ENCODE measurements at places on chromosomes 5 and 9.
A peak's percentile ranks its signal among the peaks of the same experiment; 100 is the strongest.

GRCh38 chr9:125376261-125377226 lies 114.9 kb downstream of the GAPVD1 start:
- DNase-seq, result no peak

- no peak for DNase-seq
Observed at GRCh38 chr9:101629636-101630035, 34.9 kb upstream of the PPP3R2 start.

DNA sequence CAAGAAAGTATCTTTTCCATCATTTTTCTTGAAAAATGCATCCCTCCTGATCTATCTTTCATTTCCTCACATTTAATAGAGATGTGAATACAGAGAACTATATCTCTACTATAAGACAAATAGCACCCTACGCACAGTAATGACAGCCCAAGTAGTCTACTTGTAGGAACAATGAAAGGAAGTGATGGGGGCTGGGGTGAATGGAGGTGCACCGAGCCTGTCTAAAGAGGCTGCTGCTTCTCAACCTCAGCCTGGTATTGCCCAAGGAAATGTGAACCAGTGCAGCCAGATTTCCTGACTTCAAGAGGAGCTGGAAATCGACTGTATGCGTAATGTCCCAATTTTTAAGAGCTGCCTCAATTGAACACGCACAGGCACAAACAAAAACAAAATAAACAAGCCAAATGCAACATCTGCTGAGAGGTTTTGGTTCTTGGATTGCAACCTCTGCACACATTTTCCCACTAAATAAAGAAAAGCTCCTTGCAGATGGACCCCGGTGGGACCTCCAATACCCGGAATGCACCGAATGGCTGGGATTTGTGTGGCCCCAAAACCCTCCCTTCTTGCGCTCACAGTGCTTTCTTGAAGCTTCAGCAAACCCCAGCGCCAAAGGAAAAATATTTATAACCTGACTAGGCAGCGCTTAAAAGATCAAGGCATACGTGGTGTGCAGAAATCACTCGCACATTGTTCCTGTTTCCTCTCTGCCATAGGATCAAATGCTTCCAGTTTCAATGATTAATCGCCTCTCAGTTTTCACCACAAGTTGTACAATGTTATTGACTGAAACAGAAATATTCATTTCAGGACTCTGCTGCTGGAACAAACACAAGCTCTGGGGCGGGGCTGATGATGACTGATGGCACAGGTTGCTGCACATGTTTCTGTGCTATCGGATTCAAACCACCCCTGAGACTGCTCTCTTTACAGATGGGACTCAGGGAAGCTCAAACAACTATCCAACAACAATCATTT lies 68.3 kb downstream of the KCNIP1 start:
- no peak for DNase-seq

- DNase-seq, result no peak
Observed at GRCh38 chr5:126455728-126456127, 32.5 kb downstream of the GRAMD2B start.

DNA sequence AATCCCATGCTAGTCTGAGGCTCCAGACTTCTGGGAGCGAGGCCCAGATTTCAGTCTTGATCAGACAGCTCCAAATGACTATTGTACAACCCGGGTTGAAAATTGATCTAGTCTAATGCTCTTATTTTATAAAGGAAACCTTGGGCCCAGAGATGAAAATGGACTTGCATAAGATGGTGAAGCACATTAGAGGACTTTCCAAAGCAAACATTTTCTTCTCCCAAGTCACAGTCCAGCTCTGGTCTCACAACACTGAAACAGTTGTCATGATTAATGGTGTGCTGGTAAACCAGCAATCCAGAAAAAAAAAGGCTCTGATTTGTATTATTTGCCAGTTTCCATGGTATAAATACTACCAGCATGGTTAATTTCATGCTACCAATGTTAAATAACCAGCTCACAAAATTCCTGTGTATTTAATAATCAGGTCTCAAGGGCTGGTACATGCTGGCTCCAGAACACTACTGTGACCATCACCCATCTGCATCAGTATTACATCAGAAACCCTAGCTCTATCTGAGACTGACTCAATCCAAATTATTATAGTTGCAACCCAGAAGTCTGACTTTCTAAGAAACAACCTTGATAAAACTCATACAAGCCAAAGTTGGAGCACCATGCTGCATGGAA lies 32.5 kb upstream of the ABLIM3 start:
- no peak for DNase-seq

DNA sequence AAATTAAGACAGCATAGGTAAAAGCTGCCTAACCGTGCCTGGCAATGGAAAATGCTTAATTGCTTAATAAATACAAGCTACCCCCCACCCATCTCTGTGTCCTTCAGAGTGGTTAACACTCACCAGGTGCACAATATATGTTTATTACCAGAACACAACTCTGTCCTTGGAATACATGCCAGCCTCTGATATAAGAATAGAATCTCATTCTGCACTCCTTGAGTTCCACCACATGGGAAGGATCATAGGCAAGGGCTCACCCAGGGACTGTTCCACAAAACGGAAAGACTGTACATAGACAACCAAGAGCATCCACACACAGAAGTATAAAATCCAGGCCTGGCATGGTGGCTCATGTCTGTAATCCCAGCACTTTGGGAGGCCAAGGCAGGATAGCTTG lies 91.4 kb downstream of the STRBP start:
- DNase-seq, result no peak

DNA sequence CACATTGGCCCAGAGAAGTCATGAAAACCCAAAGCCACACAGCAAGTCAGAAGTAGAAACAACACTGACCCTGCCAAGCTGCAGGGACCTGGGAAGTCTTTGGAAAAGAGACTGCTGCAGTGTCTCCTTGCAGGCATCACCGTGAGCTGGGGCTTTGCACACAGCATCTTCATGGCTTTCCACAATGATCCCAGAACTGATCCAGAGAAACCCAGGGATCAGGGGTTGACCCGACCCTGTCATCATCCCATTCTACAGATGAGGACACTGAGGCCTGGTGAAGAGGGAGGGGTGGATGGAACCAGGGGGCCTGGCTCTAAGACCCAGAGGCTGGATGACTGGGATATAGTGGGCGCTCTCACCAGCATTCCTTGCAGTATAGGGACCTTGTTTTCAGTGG lies 4.3 kb upstream of the FAM78A start:
- no peak for DNase-seq

DNA sequence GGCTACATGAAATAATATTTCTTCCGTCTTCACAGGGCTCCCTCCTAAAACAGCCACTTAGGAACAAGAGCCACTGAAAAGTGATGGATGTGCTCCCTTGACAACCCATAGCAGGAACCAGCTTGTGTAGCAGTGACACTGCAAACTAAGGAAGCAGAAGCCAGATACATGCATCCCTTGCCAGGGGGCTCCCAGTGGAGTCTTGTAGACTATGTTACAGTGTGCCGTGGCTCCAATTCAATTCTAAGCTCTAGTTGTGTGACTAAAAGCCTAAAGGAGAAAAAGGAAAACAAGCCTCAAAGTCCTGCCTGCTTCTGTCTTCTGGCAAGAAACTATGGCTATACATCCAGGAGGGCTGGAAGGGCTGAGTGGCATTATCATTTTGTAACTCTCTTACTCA lies 12.2 kb upstream of the TAF1L start:
- DNase-seq, result no peak

- peak; percentile 56 for DNase-seq
Observed at GRCh38 chr9:131661568-131662288, 78.1 kb downstream of the RAPGEF1 start.

DNA sequence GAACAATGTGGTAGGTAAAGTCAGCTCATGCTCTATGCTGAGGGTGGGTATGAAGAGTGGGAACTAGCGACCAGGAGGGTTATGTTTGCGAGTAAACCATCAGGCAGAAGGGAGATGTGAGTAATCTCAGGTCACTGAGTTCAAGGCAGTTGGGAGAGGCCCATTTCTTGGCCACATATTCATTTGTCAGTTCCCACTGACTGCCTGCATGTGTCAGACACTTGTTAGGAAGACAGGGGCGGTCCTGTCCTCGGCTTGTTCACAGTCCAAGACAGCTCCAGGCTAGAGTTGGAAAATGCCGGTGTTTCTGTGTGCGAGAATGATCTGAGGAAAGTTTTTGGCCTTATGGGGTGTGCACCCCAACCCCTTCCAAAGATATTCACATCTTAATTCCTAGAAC lies 48.6 kb upstream of the GDNF start:
- DNase-seq, result no peak

DNA sequence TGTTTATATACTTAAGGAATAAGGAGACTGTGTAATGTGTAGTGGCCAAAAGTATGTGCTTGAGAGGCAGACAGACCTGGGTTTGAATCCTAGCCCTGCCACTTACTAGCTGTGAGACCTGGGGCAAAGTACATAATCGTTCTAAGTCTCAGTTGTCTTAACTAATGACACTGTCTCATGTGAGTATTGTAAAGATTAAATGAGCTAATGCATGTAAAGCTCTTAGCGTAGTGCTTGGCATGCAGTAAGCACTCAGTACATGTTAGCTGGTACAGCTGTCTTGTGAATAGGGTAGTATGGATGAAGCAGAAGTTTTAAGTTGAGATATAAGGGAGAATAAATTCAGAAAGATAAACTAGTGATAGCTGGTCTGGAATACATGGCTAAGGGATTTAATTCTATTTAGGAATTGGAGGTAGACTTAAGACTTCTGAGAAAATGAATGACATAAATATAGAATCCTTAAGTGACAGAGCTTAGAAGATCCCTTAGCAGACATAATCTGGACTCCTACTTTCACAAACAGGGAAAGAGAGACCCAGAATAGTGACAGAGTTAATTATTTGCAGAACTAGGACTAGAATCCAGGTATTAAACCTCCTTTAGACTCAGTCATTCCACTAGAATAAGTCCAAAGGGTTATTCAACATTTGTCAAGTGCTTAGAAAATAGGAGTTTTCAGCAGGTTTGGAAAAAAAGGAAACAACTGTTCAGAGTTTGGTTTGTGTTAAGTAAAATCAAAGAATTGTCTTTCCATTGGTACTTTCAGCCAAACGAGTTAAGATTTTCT lies 13.1 kb downstream of the GPR21 start:
- no peak for DNase-seq

GRCh38 chr9:77606526-77606925 lies 41.6 kb downstream of the GNA14 start:
- no peak for DNase-seq

DNA sequence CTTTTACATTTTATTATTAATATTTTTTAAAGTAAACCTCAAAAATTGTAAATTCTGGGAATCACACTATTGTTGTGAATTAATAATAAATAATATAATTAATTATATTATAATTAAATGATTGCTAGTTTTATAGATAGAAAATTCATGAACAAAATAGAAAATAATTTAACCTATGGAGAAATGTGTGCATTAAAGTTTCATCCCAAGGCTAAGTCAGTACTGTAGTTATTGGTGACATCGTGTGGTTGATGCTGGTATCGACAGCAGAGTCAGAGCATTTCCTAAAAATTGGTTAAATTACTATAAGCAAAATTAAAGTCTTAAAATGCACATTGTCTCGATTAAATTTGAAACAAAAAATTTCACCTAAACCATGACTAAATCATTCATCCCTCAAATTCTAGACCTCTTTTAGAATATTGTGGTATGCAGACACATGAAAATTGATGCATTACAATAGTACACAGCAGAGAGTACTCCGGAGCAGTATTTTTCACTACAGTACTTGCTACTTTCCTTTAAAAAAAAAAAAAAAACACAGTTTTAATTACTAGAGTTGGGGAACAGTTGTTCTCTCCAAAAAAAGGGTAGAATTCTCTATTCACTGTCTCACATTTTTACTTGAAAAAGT lies 73.9 kb downstream of the RORB start:
- DNase-seq, result no peak

GRCh38 chr9:132597073-132597775 lies 14.8 kb downstream of the BARHL1 start:
- DNase-seq, result no peak

DNA sequence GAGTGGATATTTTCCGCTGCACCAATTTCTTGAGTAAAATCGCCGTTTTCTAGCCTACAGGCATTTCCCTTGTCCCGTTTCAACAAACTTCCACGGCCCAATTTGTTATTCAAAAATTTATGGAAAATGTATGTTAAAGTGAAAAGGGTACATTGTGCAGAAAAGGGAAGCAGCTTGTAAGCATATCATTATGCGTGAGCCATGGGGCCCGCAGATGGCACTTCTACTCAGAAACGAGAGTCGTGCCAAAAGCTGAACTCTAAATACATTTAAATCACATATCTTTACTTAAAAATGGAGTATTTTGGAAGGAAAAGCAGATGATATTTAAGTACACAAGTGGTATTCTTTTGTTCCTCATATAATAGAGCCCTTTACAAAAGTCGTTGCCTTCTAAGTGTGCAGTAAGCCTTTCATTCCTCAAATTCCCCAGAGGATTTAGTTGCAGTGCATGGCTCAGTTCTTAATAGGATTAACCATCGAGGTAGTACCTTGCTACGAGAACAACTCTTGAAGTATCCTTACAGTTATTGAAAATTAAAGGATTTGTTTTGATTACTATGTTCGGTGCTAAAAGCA lies 1227.2 kb upstream of the WWC1 start:
- no peak for DNase-seq

GRCh38 chr5:73615085-73615484 lies 10.9 kb upstream of the ARHGEF28 start:
- no peak for DNase-seq

- DNase-seq, result no peak
Observed at GRCh38 chr5:55081541-55081940, 20.9 kb upstream of the GZMA start.

GRCh38 chr9:131397100-131397790 lies 3.4 kb downstream of the PRRC2B start:
- DNase-seq, result no peak

- peak; percentile 74 for DNase-seq
Observed at GRCh38 chr9:136901516-136902258, 15.4 kb downstream of the TRAF2 start.

DNA sequence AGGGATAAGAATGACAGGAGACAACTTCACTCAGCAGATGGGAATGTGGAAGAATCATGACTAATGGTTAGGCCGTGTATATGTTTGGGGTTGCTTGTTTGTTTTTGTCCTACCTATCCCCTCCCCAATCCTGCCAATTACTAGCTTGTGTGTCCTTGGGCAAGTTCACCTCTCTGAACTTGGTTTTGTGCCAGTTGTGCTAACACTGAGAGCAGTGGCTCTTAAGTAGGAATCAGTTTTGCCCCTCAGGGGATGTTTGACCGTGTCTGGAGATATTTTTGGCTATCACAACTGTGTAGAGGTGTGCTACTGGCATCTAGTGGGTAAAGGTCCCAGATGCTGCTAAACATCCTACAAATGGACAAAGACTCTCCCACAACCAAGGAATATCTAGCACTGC lies 287.0 kb downstream of the DMRT2 start:
- DNase-seq, result no peak

DNA sequence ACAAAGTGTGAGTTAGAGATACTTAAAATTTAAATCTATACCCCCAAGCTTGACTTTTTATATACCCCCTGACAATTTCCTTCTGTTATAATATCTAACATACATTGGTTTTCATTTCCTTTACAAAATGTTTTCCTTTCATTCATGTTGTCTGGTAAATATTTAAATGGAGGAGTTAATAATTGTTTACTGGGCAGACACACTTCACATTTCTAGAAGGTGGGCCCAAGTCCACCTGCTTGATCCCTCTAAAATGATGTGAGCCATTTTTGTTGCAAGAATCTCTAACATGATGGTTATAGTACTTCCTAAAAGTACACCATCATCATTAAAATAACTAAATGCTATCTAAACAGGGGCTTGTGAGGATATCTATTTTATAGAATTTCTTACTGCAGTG lies 155.9 kb downstream of the FAM174A start:
- no peak for DNase-seq

Data from activated CD4-positive, alpha-beta T cell treated with anti-CD3 and anti-CD28 coated beads, Interleukin-2, amount 50 U/mL, for 24 hours (primary cell).